ENCODE measurements at places on chromosomes 7 and 10.

GRCh38 chr7:153682628-153683027 lies 369.6 kb upstream of the DPP6 start:
- DNase-seq: no peak

GRCh38 chr7:51160411-51160810 lies 156.2 kb downstream of the COBL start:
- no peak for DNase-seq

- DNase-seq: no peak
Measured at GRCh38 chr7:124179641-124180040, 146.8 kb upstream of the TMEM229A start.

GRCh38 chr7:151101621-151102396 lies 15.5 kb downstream of the AGAP3 start:
- no peak for DNase-seq

DNA sequence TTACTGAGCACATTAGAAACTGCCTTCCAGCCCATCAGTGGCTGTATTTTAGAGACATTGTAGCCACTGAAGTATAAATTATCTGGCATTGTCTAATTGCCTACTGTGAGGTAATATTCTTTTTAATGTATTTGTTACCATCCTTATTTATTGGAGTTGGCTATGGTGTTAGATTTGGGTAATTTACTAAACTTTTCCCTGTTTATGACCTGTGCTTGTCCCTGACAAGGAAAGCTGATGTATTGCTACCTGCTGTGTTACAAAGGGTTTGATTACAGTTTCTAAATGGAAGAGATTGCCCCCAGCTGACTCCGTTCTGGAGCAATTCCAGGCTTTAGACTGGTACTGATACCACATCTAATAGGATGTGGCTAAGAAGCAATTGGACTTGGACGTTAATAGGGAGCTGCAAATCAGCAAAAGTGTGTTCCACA lies 12.3 kb upstream of the ASCC1 start:
- DNase-seq: no peak

DNA sequence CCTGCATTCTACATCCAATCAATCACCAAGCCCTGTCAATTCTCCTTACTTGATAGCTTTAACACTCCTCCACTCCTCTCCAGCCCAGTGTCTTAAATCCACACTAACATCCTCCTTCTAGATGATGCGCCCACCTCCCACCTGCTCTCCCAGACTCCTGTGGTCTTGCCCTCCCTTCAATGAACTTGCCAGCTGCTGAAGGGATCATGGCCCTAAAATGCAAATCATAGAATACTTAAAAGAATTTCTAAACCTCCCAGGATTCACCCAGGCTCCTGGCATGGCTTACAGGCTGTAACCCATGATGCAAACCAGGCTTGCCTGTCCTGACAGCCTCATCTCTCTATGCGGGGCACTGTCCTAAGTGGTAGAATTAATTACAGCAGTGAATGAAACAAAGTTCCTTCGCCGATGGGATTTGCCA lies 43.6 kb downstream of the SYPL1 start:
- DNase-seq: no peak

- peak; percentile 53 for DNase-seq
Measured at GRCh38 chr7:141649865-141650634, 51.9 kb downstream of the DENND11 start.

GRCh38 chr7:13240349-13240748 lies 552.9 kb downstream of the ARL4A start:
- DNase-seq: no peak

GRCh38 chr10:680146-680545 lies 9.3 kb downstream of the DIP2C start:
- DNase-seq: no peak

GRCh38 chr7:106774768-106775551 lies 90.1 kb upstream of the PIK3CG start:
- no peak for DNase-seq

- peak; percentile 54 for DNase-seq
Measured at GRCh38 chr10:69043931-69044531, 43.9 kb upstream of the SRGN start.

GRCh38 chr7:158274404-158274811 lies 313.2 kb downstream of the PTPRN2 start:
- no peak for DNase-seq

- no peak for DNase-seq
Measured at GRCh38 chr7:128903621-128904361, 6.7 kb downstream of the KCP start.

DNA sequence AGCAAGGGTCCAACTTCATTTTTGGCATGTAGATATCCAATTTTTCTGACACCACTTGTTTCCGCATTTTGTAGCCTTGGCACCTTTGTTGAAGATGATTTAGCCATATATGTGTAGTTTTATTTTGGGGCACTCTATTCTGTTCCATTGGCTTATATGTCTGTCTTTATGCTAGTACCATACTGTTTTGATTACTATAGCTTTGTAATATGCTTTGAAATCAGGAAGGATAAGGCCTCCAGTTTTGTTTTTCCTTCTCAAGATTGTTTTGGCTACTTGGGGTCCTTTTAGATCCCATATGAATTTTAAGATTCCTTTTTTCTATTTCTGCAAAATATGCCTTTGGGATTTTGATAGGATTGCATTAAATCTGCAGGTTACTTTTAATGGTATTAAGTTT lies 9.5 kb upstream of the BTBD16 start:
- no peak for DNase-seq

GRCh38 chr7:8435590-8436545 lies 2.5 kb downstream of the NXPH1 start:
- no peak for DNase-seq

GRCh38 chr7:131019351-131019750 lies 285.3 kb upstream of the KLF14 start:
- DNase-seq: no peak

DNA sequence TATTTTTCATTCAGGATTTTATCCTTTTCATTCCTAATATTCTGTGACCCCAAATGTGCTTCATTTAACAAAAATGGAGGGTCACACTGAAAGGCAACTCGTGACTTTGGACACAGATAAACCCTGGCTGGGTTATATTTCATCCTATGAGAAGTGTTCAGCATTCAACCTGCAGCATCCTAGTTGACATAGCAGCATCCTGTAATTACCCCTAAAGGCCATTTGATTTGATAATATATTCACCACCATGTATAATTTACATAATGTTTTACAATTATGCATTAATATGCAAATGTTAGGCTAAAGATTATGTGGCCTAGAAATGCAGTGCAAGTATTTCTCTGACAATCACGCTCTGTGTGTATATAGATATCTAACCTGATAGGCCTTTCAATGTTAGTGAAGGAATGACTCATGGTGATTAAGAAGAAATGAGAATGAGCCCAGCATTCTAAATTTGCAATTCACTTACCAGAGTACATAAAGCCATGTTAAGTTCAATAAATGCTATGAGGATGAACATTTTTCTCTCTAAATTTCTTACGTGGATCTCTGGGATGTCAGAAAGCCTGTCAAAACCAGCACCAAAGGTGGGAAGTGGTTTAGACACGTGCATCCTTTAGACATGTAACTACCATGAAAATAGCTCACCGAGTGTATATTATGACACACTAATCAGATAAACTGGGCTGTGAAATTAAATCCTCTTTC lies 337.7 kb upstream of the AOAH start:
- DNase-seq: no peak

DNA sequence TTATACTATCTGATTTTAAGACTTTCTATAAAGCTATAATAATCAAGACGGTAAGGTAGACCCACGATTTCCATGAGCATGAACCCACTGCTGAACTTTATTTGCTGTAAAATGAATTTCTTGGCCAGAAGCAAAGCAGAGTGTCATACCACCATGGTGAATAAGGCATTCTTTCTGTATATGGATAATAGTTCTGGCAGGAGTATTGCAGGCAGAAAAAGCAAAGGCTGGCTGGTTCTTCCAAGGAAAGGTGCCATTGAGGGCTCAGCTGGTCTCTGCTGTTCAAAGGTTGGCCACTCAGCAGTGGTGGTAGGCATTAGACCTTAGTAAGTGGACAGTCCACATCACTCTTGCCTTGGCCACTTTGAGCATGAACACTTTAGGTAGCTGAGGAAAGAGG lies 104.1 kb upstream of the KCNMA1 start:
- no peak for DNase-seq

- DNase-seq: no peak
Measured at GRCh38 chr7:130473289-130473688, 18.6 kb upstream of the MEST start.

DNA sequence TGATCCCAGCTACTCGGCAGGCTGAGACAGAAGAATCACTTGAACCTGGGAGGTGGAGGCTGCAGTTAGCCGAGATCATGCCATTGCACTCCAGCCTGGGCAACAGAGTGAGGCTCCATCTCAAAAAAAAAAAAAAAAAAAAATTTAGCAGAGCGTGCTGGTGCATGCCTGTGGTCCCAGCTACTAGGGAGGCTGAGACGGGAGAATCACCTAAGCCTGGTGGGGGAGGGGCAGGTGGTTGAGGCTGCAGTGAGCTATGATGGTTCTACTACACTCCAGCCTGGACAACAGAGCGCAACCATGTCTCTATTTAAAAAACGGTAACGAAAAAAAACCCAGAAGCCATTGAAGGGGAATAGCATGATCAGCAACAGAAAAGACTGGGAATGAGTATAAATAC lies 89.9 kb downstream of the ARHGAP12 start:
- no peak for DNase-seq

GRCh38 chr10:4061441-4061951 lies 276.5 kb upstream of the KLF6 start:
- no peak for DNase-seq

DNA sequence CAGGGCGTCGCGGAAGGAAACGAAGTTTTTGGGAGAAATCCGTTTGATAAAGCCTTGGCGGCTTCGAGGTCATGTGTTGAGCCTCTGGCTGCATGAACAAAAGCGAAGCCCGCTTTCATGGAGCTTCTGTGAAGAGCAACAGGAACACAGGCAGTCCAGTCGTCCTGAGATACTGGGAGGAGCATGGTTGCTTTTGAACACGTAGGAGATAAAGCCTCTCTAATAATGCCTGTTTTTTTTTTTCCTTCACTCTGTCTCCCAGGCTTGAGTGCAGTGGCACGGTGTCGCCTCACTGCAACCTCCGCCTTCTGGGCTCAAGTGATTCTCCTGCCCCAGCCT lies 473 bp upstream of the ZNF32 start:
- no peak for DNase-seq

GRCh38 chr7:27079234-27079975 lies 16.4 kb downstream of the HOXA1 start:
- no peak for DNase-seq

DNA sequence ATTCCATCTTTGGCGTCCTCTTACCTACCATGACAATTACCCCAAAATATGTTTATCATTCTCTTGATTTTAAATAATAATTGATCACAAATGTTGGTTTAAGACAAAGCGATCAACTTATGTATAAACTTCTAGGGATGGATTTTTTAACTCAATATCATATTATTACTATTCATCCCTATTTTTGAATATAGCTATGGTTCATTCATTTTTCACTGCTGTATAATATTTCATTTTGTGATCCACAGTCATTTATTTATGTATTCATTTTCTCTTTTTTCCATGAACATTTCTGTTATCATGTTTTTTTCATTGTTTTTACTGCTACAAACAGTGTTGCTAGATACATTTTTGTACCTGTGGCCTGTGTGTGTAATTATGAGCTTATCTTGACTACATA lies 61.3 kb upstream of the MET start:
- no peak for DNase-seq

DNA sequence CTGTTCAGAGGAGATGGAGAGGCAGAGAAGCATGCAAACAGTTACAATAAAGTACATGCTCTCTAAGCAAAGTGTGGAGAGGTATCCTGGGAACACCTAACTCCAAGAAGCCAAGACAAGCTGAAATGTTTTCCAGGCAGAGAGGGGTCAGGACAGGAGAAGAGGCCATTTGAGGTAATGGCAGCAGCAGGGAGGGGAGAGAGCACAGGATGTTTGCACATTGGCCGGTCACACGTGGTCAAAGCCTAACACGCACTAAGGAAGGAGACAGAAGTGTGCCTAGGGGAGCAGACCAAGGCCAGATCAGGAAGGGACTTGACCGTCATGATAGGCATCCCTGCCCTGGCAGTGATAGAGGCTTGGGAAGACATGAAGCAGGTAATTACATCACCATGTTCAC lies 101.5 kb downstream of the CTTNBP2 start:
- no peak for DNase-seq

- no peak for DNase-seq
Measured at GRCh38 chr10:67518756-67519155, 177.2 kb downstream of the CTNNA3 start.

- no peak for DNase-seq
Measured at GRCh38 chr7:17194656-17195055, 103.8 kb upstream of the AHR start.

DNA sequence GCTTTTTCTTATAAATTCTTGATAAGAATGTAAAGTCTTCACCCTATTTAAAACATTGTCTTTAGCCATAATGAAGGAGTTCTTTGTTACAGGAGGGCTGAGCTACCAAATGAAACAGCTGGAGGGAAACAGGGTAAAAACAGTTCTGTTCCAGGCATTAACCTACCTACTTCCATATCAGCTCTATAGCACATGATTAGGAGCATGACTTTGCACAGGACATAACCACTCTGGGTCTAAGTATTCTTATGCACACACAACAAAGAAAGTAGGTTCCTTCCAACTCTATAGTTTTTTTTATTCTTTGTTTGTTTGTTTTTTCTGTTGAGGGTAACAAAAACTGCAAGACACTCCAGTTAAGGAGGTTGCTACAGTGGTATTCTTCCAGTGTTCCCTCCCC lies 52.7 kb downstream of the SCIN start:
- DNase-seq: no peak

DNA sequence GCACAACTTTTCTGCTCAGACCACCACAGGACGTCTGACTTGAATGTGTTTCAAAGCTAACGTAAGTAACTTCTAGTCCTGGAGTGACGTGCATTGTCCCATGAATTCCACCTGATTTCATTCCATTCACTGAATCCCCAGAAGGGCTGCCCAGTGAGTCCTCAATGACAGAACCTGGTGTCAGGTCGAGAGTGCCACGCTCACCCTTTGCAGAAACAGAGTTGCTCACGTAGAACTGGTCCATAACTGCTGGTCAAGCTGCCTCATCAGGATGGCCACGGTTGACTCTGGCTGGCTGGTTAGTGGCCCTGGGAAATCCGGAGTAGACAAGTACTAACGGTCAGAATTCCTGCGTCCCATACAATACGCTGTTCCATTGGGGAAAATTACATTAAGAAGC lies 50.6 kb upstream of the UBE3C start:
- no peak for DNase-seq

DNA sequence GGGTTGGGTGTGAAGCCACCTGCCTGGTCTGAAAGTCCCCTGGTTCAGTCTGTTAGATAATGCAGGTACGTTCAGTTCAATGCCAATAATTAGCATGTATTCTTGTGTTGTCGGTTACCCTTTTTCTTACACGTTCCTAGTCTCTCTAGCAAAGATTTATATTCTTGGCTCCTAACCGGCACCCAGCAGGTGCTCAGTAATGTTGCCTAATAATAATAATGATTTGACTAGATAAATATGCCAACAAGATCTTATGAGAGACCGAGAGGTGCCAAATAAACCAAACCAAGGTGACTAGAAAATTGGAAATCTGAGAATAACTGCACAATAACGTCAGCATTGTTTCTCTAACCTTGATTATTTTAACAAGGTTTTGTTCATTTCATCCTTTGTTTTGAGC lies 1.1 kb upstream of the SMIM30 start:
- DNase-seq: no peak

Measured in HL-60 (cell line).